T follicular helper cell (primary cell): ENCODE measurements at places on chromosomes 4 and X.

GRCh38 chrX:121886557-121886956, 839.1 kb downstream of the GLUD2 start:
- no peak for DNase-seq

- no peak for DNase-seq
Measured at GRCh38 chr4:17811078-17811603, 362 bp downstream of the NCAPG start.

DNA sequence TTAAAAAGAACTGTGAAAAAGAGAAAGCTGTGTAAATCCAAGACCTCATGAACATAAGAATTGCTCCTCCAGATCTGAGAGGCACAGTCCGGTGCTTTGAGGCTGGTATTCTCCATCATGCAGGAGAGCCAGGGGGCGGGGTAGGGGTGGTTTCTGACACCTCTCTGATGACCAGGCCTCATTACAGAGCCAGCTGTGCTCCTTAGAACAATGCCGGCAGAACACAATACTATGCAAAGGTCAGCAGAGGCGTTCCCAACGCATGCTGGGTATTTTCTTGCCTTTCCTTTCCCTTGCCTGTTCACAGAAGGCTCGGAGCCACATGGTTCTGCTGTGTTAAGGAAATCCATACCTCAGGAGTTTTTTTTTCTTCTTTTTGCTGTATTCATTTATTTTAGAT, 91.2 kb upstream of the SOD3 start:
- DNase-seq, result no peak

DNA sequence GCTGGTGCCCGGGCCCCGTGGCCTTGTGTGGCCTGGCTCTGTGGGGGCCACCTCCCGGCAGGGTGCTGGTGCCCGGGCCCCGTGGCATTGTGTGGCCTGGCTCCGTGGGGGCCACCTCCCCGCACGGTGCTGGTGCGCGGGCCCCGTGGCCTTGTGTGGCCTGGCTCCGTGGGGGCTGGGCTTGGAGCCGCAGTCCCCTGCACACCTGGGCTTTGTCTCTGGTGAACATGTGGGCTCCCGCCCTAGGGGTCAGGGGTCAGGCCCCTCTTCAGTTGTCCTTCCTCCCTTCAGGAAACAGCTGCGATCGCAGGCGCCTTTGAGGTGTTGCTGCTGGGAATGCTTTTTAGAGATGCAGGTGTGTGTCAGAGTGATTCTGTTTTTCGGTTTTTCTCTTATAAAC, 17.2 kb downstream of the UVSSA start:
- DNase-seq, result no peak

- DNase-seq, result no peak
Measured at GRCh38 chr4:182923366-182923765, 6.2 kb upstream of the DCTD start.

- DNase-seq, result no peak
Measured at GRCh38 chrX:134542485-134542884, 82.5 kb downstream of the HPRT1 start.

- DNase-seq, result no peak
Measured at GRCh38 chrX:42025861-42026260, 102.5 kb upstream of the CASK start.

DNA sequence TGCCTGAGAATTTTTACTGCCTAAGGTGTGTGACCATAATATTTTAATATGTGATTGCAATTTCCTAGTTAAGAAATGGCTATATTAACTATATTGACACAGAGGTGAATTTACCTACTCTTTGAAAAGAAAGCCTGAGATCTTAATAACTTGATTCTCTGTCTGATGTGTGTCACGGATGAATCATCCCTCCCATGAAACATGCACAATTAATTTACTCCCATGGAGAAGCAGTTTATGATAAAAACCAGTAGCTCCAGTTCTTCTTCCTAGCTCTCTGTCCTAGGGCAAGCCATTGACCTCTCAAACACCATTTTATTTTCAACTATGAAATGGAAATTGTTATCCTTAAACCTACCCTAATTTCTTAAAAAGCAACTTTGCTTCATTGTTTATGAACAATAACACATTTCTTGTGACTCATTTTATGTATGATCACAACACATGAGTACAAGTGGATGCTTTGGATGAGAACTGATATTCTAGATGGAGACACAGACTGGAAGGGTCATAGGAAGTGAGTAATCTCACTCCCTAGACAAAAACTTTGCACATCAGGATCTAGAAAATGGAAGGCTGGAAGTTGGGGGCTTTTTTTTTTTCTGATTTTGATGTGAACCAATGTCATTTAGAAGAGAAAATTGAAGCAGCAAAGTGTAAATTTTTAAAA, 438.3 kb downstream of the GPAT3 start:
- DNase-seq, result no peak

- DNase-seq, result no peak
Measured at GRCh38 chr4:3054169-3054759, 20.1 kb downstream of the HTT-AS start.

DNA sequence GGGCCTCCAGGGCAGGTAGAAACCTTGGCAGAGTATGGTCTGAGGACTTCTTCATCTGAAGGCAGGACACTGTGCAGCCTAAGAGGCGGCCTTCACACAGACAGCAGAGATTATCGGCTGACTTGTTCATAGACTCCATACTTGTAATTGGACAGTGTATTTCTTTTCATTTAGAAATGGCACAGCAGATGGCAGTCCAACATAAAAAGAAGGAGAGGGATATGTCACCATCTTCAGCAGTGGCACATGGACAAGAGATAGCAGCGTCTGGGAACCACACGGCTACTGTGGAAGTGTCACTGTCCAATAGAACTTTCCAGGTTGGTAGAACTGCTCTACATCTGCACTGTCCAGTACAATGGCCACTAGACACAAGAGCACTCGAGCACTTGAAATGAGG, 21.7 kb upstream of the GEMIN8 start:
- DNase-seq, result no peak

GRCh38 chr4:22802876-22803275, 110.1 kb downstream of the GBA3 start:
- no peak for DNase-seq

- no peak for DNase-seq
Measured at GRCh38 chrX:28058901-28059300, 77.7 kb upstream of the DCAF8L1 start.

DNA sequence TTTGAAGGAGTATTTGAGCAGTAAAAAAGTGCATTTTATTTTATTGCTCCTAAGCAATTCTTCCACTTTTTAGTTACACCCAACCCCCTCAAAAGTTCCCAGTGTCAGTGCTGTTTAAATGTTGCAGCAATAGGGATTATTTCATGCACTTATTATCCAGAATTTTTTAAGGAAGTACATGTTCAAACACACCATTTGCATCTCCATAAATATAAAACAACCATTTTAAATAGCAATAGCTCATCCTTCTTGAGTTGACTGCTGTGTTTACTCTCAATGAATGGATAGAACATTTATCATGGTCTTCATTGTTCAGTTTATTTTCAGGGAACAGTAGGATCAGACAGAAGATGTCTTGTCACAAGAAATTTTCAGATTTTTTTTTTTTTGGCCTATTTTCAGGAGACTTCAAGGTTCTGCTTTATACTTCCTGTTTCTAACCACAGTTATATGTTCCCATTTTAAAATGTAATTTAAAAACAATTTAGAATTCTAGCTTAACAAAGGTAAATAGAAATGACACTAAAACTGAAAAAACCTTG, 171.9 kb downstream of the TMA16 start:
- no peak for DNase-seq

DNA sequence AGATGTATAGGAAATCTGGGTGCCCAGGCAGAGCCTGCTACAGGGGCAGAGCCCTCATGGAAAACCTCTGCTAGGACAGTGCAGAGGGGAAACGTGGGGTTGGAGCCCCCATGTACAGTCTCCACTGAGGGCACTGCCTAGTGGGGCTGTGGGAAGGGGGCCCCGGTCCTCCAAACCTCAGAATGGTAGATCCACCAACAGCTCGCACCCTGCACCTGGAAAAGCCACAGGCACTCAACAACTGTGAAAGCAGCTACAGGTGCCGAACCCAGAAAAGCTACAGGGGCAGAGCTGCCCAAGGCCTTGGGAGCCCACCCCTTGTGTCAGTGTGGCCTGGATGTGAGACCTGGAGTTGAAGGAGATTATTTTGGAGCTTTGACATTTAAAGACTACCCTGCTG, 5.4 kb upstream of the XPNPEP2 start:
- DNase-seq, result no peak

DNA sequence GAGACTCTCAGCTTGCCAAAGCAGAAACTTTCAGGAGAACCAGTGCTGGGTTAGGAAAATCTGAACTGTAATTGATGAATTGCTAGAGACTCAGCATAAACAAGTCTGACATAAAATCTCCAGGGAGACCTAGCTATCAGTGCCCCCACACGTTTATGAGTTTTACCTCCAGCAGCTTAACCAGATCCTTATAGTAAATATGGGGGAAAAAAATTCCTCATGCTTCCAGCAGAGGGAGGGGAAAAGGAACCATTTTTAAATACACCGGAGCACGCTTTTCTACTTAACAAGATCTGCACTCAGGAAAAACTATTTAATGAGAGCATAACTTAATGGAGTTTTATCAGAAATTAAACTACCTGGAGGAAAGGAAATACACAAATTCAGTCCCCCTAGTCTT, 1040.7 kb upstream of the INTU start:
- no peak for DNase-seq

- no peak for DNase-seq
Measured at GRCh38 chr4:26806331-26806730, 54.3 kb upstream of the STIM2 start.

- DNase-seq, result no peak
Measured at GRCh38 chr4:165517216-165517615, 138.4 kb downstream of the CPE start.
